ENCODE measurements at places on chromosomes 7 and 10.

- no peak for DNase-seq
Measured at GRCh38 chr7:43461349-43462024, 121.4 kb upstream of the STK17A start.

- DNase-seq, result no peak
Measured at GRCh38 chr10:26217396-26218086, 967 bp downstream of the GAD2 start.

DNA sequence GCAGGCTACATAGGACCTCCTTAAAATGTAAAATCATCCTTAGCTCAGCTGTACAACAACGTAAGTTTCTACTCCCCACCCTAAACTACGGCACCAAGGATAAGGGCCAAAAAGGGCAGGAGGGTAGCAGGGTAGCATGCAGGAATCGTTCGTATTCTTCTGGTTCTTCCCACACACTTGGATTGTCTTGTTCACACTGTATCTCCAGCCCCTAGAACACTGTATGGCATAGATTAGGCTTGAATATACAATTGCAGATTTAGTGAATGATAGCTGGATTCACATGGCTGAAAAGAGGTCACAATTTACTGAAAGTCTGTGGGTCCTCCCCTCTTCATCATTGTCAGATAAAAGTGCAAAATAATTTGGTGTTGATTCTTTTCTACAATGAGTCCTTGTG lies 28.2 kb upstream of the PRKAR2B start:
- DNase-seq, result no peak

- no peak for DNase-seq
Measured at GRCh38 chr7:42617806-42618457, 293.9 kb downstream of the C7orf25 start.

DNA sequence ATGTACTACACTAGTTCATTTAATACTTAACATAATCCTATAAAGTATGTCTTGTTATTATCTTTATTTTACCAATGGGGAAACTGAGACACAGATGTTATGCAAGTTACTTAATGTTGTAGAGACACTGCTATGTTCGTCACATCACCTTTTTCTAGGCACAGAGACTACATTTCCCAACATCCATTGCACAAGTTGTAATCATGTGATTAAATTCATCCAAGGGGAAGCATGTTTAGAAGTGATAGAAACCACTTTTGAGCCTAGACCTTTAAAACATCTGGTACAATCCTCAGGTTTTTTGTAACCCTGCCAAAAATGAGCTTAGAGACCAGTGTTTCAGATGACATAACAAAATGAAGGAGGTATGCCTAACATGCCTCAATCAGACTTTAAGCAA lies 386.8 kb upstream of the HPS1 start:
- DNase-seq, result no peak

All from nucleus accumbens (tissue), 56 donors.